ENCODE measurements at places on chromosomes 2 and 18. TPM values are rescaled to one million over a fixed set of nuclear protein-coding genes. Genes with fewer than 3 reads are reported as not detected.

The GPR55 gene
- total RNA-seq, result not detected

The AFG3L2 gene
- total RNA-seq, result 32.6 TPM

The MARCHF4 gene
- total RNA-seq, result 7.8 TPM

The EMILIN1 gene
- total RNA-seq, result 242 TPM

The ICOS gene
- not detected for total RNA-seq

The PRSS56 gene
- total RNA-seq, result not detected

The L3MBTL4 gene
- total RNA-seq, result 0.09 TPM
